Mucosa of descending colon (tissue), 3 donors: ENCODE measurements at places on chromosomes 12 and 14. TPM values are rescaled to one million over a fixed set of nuclear protein-coding genes. Genes with fewer than 3 reads are reported as not detected.

GRCh38 chr12:113273053-113273725 is 51.9 kb downstream of the TPCN1 start:
- DNase-seq = peak; percentile 5

Gene TM9SF1
- 47.1 TPM for total RNA-seq

GRCh38 chr12:25276199-25276937 is 25.6 kb upstream of the KRAS start:
- no peak for DNase-seq

DNA sequence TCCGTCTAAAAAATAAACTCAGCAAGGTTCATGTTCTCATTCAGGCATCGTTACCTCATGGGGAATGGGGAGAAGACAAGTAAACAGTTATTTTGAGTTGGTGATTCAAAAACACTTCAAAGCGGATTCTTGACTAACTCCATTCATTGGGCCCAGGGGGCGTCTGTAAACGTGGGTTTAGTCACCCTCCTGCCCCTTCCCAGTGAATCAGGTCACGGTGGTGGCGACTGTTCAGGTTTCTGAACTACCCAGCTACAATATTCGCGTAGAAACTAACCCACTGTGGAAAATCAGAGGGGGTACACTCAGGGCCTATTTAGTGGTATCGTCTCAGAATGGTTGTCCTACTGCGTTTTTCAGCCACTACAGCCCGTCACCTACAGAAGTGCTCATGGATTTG is 15.2 kb downstream of the OR6S1 start:
- DNase-seq = no peak

DNA sequence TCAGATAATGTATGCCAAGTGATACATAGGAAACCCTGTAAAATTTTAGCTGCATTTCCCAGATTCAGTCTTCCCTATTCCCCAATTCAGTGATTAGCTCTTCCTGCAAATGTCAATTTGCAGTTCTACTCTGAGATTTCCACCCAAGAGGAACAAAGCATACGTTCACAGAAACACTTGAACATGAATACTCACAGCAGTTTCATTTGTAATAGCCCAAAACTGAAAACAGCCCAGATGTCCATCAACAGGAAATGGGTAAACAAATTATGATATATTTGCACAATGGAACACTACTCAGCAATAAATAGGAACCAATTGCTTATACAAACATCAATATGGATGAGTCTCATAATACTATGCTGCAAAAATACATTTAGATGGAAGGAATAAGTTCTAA is 194.2 kb downstream of the GXYLT1 start:
- DNase-seq = no peak

DNA sequence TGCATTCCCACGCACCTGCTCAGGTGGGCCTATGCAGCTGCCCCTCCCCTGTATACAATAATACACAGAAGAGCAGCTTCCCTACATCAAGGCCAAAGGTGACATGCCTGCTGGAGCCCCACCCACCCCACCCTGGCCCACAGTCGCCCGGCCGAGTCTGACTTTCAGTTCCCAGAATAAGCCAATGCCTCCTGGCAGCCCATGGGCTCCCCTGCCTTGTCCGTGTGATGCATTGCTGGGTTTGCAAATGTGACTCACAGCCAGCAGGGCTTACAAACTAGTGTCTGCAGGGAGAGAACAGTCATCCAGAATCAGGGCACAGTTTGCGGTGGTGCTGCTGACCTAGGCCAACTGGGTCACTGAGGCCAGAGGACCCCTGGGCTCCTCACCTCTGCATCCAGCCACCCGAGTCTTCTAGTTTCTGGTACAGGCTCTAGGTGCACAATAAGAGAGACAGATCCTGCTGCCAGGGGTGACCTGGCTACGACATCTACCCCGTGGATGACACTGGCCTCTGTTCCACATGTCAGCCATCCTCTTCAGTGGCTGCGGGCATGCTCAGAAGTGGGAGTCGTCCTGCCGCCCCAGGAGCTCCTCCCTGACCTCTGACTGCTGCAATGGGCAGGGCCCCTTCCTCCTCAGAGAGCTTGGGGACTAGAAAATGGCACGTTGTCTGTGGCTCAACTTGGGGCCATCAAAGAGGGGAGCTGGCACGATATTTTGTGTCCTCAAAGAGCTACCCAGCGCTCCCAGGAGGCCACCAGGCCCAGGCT is 84.5 kb downstream of the CHGA start:
- peak; percentile 58 for DNase-seq

GRCh38 chr12:131093604-131093955 is 139.9 kb downstream of the ADGRD1 start:
- no peak for DNase-seq

DNA sequence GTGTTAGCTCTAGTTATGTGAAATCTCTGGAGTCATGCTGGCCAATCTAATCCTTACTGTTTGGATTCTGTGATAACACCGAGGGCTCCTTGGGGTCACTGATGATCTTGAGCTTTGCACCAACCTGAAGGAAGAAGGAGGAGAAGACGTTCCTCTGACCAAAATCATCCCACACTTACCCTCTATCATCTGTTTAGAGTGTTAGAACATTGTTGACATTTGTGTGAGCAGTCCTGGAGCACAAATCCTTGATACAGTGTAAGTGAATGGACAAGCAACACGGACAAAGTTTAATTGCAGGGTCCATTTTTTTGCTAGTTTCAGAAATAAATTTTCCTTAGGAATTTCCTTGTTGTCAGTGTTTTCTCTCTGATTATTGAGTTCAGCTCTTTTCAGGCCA is 181.7 kb downstream of the AKAP6 start:
- no peak for DNase-seq

Gene LTBR
- total RNA-seq = 114 TPM

Gene SLC24A4
- total RNA-seq = 0.14 TPM

- DNase-seq = peak; percentile 29
Observed at GRCh38 chr14:76863724-76864407, 37.7 kb downstream of the LRRC74A start.

Gene GLIPR1L1
- total RNA-seq = not detected

Gene ZFYVE21
- 49.9 TPM for total RNA-seq

GRCh38 chr12:94676031-94676641 is 25.8 kb upstream of the TMCC3 start:
- DNase-seq = no peak

Gene CD163L1
- total RNA-seq = 33.5 TPM

DNA sequence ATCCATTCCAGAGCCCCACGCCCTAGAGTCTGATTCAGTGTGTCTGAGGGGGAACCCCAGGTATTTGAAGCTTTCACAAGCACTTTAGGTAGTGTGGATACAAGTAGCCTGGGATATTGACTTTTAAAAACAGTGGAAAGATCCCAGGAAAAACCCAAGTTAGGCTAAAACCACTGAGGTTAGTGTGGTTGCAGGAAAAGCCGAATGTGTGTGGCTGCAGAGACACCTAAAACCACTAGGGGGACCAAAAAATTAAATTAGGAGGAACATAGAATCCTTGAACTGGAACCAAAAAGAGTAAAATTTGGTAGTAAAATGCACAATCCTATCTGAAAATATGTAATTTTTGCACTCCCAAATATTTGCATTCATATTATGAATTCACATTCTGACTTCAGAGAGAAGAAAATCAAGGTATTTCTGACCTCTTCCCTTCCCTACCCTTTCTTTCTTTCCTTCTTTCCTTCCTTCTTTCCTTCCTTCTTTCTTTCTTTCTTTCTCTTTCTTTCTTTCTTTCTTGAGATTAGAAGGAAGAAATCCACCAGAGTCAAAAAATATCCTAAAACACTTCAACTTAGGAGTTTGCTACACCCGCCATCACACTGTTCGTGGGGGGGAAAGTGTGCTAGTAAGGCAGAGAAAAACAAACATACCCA is 37.8 kb downstream of the SLCO1A2 start:
- no peak for DNase-seq

Gene KIF26A
- 6.5 TPM for total RNA-seq

Gene INF2
- total RNA-seq = 176 TPM

- no peak for DNase-seq
Observed at GRCh38 chr12:82279536-82280058, 78.6 kb downstream of the CCDC59 start.

Gene ANKS1B
- total RNA-seq = 1.1 TPM

Gene RND1
- total RNA-seq = 1.1 TPM

- peak; percentile 54 for DNase-seq
Observed at GRCh38 chr14:75294649-75295033, 16.0 kb downstream of the FOS start.

DNA sequence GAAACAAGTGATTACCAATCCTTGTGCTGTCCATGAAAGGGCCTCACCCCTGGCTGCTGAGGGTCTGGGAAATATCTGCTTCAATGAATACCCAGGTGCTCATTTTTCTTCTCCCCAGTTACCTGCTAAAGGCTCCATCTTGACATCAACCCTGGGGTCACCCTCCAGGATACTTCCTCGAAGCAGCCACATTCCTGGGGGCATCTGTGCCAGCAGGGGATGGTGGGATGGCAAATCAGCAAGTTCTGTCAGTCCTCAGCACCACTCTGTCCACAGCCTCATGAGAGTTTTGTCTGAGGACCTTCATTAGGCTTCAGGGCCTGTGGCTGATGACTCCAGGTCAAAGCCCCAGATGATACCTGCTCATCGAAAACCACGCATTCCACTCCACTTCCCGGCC is 124.8 kb downstream of the ZFP36L1 start:
- no peak for DNase-seq

Gene MMP17
- total RNA-seq = 5.3 TPM

DNA sequence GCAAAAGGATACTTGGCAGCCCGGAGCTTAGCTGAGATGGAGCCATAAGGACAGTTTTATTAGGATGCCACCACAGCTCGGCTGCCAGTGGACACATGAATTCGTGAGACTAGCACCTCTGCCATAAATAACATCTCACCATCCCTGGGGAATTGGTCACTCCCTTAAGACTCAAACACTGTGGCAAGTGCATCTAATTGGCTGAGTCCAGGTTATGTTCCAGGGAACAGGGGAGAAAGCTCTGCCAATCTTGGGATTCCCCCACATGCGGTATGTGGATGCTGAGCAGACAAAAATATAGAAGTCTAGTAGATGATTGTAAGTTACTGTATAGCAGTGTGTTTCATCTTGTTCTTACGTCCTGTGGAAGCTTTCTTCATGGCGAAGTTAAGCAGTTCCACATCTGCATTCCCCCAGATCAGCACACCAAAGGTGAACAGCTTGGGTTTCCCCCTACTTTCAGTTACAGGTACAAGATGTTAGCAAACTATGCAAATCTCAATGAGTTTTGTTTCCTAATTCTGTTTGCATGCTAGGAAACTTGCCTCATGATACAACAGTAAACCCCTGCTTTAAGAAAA is 131.1 kb downstream of the ETV6 start:
- DNase-seq = no peak

- no peak for DNase-seq
Observed at GRCh38 chr12:17169726-17170471, 563.9 kb upstream of the LMO3 start.

Gene ACSS3
- total RNA-seq = 0.69 TPM

DNA sequence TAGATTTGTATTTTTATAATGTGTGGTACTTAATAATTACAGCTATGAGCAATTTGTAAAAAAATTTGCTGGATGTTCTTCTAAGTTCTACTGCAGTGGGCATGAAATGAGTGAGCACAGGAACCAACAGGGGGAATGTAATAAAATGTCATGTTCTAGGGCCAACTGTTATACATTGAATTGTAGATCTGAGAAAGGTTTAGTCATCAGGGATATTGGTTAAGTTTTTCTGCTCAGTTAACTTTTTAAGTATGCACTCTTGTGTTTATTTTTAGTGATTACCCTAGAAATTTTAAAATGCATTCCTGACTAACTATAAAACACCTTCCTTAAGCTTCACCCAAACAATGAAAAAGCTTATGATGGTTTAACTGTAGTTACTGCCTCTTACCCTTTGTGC is 101.8 kb downstream of the CAND1 start:
- no peak for DNase-seq

GRCh38 chr12:23029185-23029584 is 404.2 kb downstream of the ETNK1 start:
- no peak for DNase-seq

- DNase-seq = peak; percentile 71
Observed at GRCh38 chr14:103232031-103232808, 101.8 kb upstream of the EIF5 start.

DNA sequence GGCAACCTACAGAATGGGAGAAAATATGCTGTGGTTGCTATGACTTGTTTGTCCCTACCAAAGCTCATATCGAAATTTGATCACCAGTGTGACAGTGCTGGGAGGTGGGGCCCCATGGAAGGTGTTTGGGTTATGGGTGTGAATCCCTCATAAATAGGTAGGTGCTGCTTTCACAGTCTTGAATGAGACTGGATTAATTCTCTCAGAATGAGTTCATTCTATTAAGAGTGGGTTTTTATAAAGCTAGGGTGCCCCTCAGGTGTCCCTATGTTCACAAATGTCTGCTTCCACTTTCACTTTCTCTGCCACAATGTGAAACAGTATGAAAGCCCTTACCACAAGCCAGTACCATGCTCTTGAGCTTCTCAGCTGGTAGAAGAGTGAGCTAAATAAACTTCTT is 133.5 kb downstream of the CPNE8 start:
- DNase-seq = no peak

DNA sequence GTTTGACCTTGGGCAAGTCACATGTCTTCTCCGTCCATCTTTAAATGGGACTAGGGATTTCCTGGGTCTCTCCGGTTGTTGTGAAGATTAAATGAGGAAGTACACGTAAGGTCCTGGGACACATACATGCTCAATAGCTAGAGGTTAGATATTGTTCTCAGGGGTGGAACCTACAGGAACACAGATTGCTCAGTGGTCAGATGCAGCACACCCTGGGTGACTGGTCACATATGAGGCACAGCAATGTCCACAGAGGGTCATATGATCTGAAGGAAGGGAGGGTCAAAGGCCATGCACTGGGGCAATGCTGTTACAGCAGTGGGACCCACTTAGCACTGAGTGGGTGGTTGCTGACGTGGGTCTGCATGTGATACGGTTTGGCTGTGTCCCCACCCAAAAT is 11.4 kb upstream of the SLC8B1 start:
- no peak for DNase-seq

- DNase-seq = peak; percentile 84
Observed at GRCh38 chr14:94132285-94132887, 3.0 kb upstream of the IFI27L2 start.

GRCh38 chr12:3741882-3742672 is 10.8 kb downstream of the CRACR2A start:
- DNase-seq = no peak

Gene SALL2
- 1.2 TPM for total RNA-seq

Gene NPFF
- total RNA-seq = not detected

Gene ITGB7
- 13.8 TPM for total RNA-seq

DNA sequence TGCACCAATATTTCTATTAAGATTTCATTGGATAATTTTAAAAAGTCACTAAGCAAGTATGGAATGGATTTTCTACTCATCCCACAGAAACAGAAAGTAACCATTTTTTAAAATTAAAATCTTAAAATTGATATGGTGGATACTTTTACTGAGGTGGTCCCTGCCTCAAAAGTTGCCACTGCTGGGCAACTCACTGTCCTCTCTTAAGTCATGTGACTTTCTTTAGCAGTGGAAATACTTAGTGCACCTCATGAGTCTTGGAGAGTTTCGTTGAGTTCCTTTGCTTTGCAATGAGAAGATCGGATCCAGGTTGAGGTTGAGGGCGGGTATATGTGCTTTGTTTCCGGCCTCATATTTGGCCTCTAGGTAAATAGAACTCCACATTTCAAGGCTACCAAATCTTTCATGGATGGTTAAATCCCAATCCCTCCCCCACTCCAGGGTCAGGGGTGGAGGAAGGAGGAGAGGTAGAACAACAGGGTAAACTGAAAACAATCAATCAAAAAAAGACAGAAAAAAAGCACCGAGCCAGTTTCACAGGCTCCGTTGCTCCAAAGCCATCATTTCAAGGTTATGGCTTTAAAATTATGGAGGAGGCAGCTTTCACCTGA is 39.5 kb upstream of the DUSP6 start:
- DNase-seq = no peak

GRCh38 chr12:128817111-128818015 is 6.4 kb downstream of the SLC15A4 start:
- no peak for DNase-seq

- no peak for DNase-seq
Observed at GRCh38 chr12:64450711-64451486, 1.0 kb upstream of the TBK1 start.
